CD4-positive, alpha-beta T cell treated with Interleukin-1 beta for 1 hour (primary cell): ENCODE measurements at places on chromosomes 6 and 20.
A peak's percentile ranks its signal among the peaks of the same experiment; 100 is the strongest.

DNA sequence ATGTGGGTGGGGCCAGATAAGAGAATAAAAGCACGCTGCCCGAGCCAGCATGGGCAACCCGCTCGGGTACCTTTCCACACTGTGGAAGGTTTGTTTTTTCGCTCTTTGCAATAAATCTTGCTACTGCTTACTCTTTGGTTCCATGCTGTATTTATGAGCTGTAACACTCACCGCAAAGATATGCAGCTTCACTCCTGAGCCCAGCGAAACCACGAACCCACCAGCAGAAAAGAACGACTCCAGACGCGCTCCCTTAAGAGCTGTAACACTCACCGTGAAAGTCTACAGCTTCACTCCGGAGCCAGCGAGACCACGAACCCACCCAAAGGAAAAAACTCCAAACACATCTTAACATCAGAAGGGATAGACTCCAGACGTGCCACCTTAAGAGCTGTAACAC, 76.7 kb downstream of the TFAP2A start:
- DNase-seq: no peak

- no peak for DNase-seq
Measured at GRCh38 chr20:19830211-19830785, 72.2 kb downstream of the RIN2 start.

GRCh38 chr20:37336369-37337207, 9.4 kb upstream of the SRC start:
- DNase-seq: peak; percentile 39

DNA sequence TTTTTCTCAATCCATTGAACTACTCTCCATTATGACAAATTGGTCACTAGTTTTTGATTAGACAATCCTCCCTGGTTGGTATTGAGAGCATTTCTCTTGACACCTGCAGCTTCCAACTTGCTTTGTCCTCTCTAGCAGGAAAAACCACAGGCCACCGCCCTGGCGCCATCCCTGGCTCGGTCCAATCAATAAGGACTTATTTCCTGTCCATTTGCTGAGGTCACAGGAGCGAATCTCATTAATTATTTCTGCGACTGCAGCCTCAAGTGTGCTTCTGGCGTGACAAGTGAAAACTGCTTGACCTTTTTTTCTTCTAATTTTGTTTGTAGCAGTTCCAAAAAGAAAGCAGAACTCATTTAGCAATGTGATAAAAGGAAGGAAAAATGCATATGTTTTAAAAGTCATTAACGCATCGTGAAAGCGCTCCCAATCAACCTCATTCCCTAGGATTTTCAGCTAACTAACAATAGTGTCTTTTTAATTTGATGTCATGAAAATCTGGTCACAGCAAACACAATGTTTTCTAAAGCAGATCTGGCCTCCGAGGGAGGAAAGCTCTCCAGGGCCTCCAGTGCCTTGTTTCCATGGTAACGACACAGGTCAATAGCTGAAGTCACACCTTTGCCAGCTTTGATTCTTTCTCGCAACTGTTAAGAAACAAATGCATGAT, 39.0 kb upstream of the BEND3 start:
- no peak for DNase-seq

GRCh38 chr6:63643862-63644261, 8.3 kb downstream of the PHF3 start:
- DNase-seq: peak; percentile 53

DNA sequence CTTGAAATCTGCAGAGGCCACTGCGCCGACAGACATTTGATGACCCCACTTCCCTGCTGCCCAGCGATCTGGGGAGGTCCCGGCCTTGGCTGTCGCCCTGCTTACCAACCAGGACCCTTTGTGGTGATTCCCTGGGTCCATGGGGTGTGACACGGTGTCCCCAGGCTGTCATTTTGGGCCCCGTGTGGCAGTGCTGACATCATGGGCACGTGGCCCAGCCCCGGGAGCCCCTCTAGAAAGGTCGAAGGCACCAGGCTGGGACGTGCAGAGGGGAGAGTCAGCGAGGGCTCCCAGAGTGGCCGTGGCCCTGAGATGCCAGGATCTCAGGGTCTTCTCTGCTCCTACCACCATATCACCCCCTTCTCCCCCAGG, 170.0 kb downstream of the TAF4 start:
- DNase-seq: no peak

DNA sequence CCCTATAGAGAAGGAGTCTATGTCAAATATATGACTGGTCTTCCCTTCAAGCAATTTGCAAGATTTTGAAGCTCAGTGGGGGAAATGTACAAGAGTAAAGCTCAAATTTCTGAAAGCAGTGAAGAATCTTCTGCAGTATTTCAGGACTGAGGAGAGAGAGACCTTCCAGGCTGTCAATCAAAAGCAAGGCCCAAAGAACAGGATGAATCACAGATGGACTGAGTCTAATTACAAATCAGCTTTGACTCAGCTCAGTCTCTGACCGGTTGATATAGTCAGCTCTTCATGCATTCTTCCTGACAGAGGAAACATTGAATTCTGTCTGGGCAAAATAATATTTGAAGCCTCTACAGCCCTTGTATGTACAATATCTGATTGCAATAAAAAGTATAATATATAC, 7.7 kb upstream of the HTR1B start:
- DNase-seq: no peak

GRCh38 chr6:1724124-1724523, 114.4 kb downstream of the FOXC1 start:
- DNase-seq: no peak
